Stimulated activated CD4-positive, alpha-beta T cell treated with anti-CD3 and anti-CD28 coated beads, Interleukin-2, amount 100 ng/mL, for 24 hours (primary cell): ENCODE measurements at places on chromosomes 6 and 20.

GRCh38 chr20:4581838-4582237 lies 139.9 kb upstream of the PRND start:
- no peak for DNase-seq

GRCh38 chr20:31863296-31864085 lies 6.8 kb downstream of the DUSP15 start:
- DNase-seq = no peak

DNA sequence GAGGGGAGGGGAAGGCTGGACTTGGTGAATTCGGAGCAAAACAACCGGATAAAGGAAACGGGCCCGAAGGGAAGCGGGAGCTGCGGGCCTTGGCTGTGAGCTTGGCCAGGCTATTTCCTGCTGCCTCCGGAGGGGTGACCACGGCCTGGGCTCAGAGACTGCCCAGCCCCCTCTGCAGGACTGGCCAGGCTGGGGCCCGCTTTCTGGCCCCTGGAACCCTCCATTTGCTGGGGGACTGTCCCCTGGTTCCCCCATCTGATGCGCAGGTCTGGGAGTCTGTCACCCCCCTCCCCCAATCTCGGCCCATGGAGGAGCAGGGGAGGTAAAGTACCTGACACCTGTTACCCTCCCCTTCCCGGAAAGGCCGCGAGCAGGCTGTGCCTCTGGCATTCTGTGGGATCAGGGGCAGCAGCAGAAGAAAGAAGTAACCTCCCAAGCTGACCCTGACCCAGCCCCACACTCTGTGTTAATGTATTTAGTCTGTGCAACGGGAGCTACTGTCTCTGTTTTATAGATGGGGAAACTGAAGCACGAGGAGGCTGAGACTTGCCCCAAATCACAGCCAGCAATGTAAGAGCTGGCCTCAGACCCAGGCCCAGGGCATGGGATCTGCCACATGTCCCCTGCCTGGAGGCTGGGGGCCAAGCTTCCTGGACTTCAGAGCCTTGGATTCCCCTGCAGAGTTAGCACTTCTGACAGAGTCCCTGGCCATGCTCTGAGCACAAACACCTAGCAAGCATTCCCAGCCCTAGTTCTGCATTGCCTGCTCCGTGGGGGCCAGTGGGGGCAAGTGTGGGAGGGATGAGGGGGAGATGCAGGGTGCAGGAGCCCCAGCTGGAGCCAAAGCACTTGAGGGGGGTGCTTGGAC lies 3.5 kb downstream of the C20orf204 start:
- DNase-seq = no peak

DNA sequence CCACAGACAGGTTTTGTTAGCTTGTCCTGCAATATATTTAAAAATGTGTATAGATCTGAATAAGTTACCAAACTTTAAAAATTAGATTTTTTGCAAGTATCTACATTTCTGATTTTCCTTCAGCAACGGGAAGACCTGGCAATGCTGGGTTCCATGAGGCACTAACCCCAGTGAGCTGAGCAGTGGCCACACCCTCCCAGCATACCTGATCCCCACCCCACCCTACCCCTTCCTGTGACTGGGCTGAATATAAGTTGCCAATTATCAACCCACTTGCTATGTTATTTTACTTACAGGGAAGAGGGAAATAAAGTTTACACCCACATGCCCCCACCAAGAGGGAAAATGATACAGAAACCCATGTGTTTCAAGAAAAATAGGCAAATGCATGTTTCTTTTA lies 70.3 kb upstream of the RALGAPA2 start:
- DNase-seq = no peak

GRCh38 chr6:75090576-75090975 lies 115.3 kb downstream of the COL12A1 start:
- no peak for DNase-seq
